Naive thymus-derived CD8-positive, alpha-beta T cell (primary cell): ENCODE measurements at places on chromosomes 11 and 22.

- no peak for DNase-seq
Measured at GRCh38 chr11:124085997-124086846, 29.0 kb upstream of the VWA5A start.

DNA sequence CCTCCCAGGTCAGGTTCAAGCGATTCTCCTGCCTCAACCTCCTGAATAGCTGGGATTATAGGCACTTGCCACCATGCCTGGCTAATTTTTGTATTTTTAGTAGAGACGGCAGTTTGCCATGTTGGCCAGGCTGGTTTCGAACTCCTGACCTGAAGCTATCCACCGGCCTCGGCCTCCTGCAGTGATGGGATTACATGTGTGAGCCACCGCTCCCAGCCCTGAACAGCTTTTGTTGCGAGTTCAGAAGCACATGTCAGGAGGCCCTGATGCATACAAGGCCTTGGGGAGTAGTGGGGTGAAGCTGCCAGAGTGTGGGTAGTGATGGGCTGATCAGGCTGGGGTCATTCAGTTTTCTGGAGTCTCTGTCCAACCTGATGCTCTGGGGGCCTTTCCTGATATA lies 117.0 kb upstream of the C11orf87 start:
- no peak for DNase-seq

DNA sequence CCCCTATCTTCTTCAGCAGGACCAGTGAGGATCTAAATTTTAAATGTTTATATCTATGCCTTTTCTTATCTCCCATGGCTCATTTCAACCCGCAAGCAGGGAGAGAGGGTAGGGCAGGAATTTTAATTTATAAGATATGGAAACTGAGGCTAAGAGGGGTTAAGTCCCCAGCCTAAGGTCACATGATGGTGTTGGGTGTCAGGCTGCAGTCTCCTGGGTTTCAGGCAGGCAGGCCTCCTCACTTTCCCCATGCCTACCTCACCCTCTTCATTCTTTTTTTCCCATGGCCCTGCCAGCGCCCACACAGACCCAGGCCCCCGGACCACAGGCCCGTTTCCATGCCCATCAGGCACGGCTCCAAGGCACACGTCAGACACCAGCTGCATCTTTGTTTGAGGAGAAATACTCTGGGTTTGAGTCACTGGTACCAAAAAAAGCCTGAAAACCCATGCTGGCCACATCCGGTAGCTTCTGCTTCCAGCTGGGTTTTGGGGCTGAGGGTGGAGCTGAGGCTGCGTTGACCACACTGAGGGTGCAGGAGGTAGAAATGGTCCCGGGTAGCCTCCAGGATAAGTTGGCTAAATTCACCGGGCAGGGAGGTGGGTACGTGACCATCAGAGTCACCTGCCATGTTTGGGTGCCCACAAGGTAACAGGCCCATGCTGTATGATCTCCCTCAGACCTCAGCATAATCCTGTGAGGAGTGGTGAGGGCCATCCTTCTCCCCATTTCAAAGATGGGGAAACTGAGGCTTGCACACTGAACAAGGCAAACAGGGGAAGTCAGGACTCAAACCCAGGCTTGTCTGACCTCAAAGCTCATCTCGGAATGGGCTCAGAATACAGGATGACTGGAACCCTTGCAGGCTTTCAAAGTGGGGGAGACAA lies 7.5 kb downstream of the CRYBB1 start:
- DNase-seq: no peak

DNA sequence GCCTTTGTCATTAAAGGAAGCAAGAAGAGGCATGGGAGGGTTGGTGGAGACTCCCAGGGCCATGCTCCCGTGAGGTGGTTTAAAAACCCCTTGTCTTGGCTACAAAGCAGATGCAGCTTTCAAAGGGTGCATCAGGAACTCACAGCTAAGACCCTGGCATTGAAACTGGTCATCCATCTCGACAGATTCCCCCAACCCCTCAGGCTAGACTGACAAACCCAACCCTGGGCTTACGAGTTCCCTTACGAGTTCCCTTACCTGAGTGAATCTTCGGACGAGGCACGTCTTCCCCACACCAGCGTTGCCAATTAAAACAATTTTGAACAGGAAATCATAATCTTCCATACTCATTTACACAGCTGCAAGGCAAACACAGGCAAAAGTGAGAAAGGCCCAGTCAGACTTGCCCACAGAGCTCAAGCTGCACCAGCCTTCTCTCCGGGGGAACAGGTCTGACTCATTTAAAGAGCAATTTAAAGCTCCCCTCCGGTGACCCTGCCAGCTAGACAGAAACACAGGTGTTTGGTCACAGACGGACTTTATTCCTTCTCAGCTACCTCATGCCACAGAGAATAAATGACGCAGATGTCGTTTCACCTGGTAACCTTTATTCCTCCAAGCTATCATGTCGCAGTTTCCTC lies 74.6 kb downstream of the RAB30 start:
- no peak for DNase-seq

GRCh38 chr11:72683782-72684200 lies 9.6 kb upstream of the PDE2A start:
- DNase-seq: peak; percentile 76
